Activated CD4-positive, alpha-beta memory T cell treated with anti-CD3 and anti-CD28 coated beads, Interleukin-2, amount 10 ng/mL, durations not matched to agents 7 days and 5 days (primary cell): ENCODE measurements at places on chromosomes 3 and 15. TPM values are rescaled to one million over a fixed set of nuclear protein-coding genes. Genes with fewer than 3 reads are reported as not detected.

SLC33A1 gene
- total RNA-seq: 31.6 TPM

DNA sequence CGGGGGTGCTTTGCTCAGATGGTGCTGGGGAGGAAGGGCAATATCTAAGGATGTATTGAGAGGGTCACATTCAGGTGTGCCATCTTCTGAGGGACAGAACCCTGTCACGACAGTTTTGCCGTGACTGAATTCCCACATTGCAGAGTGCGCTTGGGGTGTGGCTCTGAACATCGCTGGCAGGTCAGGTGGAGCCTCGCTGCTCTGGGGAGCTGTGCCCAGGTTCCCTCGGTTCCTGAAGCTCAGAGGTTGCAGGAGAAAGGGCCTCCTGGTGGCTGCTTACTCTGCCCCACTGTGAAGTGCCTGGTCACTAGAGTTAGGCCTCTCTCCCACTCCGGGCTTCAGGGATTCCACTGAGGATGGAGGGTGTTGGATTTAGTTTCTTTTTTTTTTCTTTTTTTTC lies 51.5 kb downstream of the APBA2 start:
- no peaks in the 10 kb centered on the region for H3K36me3 ChIP-seq
- peak overlapping the region; percentile 47 for H3K27ac ChIP-seq
- peaks cover 37% of the 10 kb centered on the region for H3K4me1 ChIP-seq

- H3K36me3 ChIP-seq: peaks cover 4% of the 10 kb centered on the region
- H3K27me3 ChIP-seq: peaks cover 28% of the 10 kb centered on the region
- DNase-seq: no peak
- peak overlapping the region; percentile 28 for H3K27ac ChIP-seq
- peaks cover 43% of the 10 kb centered on the region for H3K4me1 ChIP-seq
- H3K4me3 ChIP-seq: no peak overlapping the region
Observed at GRCh38 chr15:81168644-81169043, 28.0 kb upstream of the IL16 start.

DNA sequence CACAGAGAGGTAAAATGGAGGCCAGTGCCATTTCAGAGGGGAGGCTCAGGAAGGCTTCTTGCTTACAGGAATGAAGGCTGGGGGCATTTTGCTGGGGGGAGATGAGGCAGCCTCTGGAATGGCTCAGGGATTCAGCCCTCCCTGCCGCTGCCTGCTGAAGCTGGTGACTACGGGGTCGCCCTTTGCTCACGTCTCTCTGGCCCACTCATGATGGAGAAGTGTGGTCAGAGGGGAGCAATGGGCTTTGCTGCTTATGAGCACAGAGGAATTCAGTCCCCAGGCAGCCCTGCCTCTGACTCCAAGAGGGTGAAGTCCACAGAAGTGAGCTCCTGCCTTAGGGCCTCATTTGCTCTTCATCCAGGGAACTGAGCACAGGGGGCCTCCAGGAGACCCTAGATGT lies 39.9 kb downstream of the MESD start:
- no peak for DNase-seq
- no peak overlapping the region for H3K27ac ChIP-seq
- peaks cover 16% of the 10 kb centered on the region for H3K36me3 ChIP-seq
- no peak overlapping the region for H3K4me3 ChIP-seq

DNA sequence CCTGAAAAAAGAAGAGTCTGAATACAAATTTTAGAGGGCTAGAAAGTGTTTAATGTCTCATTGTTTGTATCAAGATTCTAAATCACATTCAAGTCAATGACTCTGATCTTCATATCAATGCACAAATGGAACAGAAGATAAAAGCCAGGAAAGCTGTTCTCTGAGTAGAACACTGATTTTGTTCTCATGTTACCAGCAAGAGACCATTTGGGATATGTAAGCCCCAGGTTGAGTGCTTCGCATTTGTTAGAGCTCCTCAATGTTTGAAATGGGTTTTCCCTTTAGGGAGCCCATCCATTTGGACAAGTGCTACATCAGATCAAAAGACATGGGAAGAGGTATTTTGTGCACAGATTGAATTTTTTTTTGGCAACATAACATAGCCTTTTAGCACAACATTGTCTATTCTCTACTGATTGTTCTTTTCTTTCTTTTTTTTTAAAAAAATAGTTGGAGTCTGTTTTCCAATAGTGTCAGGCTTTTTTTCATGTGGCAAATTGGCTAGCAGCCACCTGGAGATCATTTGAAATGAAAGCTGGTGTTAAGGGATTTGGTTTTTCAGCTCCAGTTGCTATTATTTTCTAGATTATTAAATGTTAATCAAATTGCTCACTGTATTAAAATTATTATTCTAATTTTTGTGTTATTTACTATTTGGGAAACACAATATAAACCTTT lies 74.5 kb upstream of the ZPLD1 start:
- DNase-seq: no peak
- H3K36me3 ChIP-seq: no peaks in the 10 kb centered on the region
- no peak overlapping the region for H3K4me3 ChIP-seq
- H3K27ac ChIP-seq: no peak overlapping the region

ISLR2 gene
- 0.08 TPM for total RNA-seq

GRCh38 chr3:110106805-110107204 lies 769.5 kb upstream of the DPPA4 start:
- DNase-seq: no peak
- no peaks in the 10 kb centered on the region for H3K27me3 ChIP-seq
- H3K36me3 ChIP-seq: no peaks in the 10 kb centered on the region
- H3K27ac ChIP-seq: no peak overlapping the region

C3orf20 gene
- 0.23 TPM for total RNA-seq

- no peak overlapping the region for H3K27ac ChIP-seq
- peaks cover 25% of the 10 kb centered on the region for H3K4me1 ChIP-seq
Observed at GRCh38 chr3:11592445-11593298, 51.0 kb downstream of the VGLL4 start.

DNA sequence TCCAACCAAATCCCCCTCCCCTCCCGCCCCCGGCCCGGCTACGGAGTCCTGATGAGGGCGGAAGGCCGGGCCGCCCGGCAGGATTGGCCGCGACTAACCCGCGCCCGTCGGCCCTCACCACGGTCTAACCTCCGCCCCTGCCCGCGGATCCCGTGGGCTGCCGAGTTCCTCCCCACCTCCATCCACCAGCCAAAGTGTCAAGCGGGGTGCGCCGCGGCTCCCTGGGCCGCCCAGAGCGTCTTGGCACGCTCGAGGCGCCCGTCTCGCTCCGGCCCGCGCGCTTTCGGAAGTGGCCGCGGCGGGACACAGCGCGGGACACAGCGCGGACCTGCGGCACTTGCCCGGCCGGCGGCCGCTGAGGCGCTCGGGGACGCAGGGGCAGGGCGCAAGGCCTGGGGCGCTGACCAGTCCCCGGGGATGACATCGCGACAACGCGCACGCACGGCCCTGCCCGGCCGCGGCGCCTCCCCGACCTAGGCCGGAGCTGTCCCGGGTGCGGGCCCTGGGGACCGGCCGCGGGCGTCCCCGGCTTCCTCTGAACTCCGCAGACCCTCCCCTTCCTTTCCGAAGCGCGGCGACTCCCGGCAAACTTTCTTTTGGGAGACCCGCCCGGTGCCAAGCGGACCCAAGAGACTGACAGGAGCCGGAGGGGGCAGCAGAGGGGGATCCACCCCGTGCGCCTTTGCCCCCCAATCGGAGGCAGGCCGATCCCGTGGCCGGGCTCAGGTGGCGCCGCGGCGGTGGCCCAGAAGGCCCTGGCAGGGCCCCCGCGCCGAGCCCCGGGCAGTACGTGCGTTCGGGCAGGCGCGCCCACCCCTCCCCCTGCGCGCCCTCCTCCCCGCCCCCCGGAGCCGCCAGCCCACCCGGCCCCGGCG lies 112.8 kb upstream of the ICE2 start:
- H3K4me1 ChIP-seq: peaks cover 60% of the 10 kb centered on the region
- H3K27me3 ChIP-seq: peaks cover 1% of the 10 kb centered on the region
- peak overlapping the region; percentile 79 for H3K27ac ChIP-seq
- H3K4me3 ChIP-seq: peak overlapping the region; percentile 77
- H3K36me3 ChIP-seq: peaks cover 16% of the 10 kb centered on the region
- DNase-seq: peak; percentile 54

C15orf62 gene
- 1.1 TPM for total RNA-seq

DNA sequence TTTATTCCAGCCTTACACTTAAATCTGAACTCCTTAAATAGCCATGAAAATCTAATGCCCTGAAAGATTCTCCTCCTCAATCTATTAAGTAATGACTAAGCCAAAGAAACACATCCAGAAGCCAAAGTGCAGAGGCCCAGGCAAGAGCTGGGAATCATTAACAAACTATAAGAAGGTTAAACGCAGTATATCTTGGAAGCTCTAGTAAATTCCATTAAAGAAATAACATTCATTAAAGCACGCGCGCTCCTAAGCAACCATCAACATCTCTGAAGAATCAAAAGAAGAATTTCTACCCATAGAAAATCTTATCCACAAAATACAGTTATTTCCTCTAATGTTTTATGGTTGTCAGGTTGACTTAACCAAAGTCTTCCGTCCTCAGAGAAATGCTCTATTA lies 29.5 kb downstream of the MB21D2 start:
- peaks cover 83% of the 10 kb centered on the region for H3K4me1 ChIP-seq
- peak overlapping the region; percentile 28 for H3K4me3 ChIP-seq
- H3K27ac ChIP-seq: peak overlapping the region; percentile 80

DNA sequence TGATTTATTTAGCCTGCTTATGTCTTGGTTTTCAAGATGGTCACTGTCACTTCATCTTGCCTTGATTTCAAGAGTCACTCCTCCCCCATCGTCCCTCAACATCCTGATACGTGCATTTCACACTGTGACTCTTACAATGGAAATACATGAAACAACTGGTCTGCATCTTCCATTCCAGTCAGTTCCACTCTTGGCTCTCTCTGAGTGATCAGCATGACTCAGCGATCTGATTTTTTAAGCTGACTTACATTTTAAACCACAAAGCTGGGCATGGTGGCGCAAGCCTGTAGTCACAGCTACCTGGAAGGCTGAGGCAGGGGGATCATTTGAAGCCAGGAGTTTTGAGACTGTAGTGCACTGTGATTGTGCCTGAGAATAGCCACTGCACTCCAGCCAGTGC lies 271.2 kb upstream of the ROPN1 start:
- H3K27ac ChIP-seq: no peak overlapping the region
- no peak for DNase-seq
- H3K4me1 ChIP-seq: no peaks in the 10 kb centered on the region

- DNase-seq: peak; percentile 42
- H3K27ac ChIP-seq: no peak overlapping the region
- peaks cover 12% of the 10 kb centered on the region for H3K4me1 ChIP-seq
- no peaks in the 10 kb centered on the region for H3K27me3 ChIP-seq
Observed at GRCh38 chr15:73305331-73306211, 63.2 kb downstream of the HCN4 start.

DNA sequence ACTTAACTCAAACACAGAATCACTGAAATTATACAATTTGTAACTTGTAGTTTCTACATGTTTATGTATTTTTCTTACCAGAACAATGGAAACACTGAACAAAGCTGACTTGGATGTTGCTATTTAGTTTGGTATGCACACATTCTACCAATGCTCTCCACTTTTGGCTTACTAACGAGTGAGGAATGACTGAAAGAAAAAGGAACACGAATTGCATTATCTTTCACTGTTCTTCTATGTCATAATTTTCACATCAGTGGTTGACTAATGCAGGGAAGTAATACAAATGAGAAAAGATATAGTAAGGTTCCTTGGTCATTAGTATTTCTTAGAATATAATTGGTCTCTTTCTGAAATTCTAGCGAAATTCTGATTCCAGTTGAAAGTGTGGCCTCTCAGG lies 9.8 kb upstream of the CNTN3 start:
- H3K27me3 ChIP-seq: no peaks in the 10 kb centered on the region
- no peaks in the 10 kb centered on the region for H3K4me1 ChIP-seq
- no peak for DNase-seq
- no peak overlapping the region for H3K4me3 ChIP-seq
- no peak overlapping the region for H3K27ac ChIP-seq

GRCh38 chr15:66832664-66833063 lies 130.6 kb downstream of the SMAD6 start:
- no peak overlapping the region for H3K27ac ChIP-seq
- H3K36me3 ChIP-seq: no peaks in the 10 kb centered on the region
- no peak for DNase-seq
- no peaks in the 10 kb centered on the region for H3K4me1 ChIP-seq

GRCh38 chr3:46127503-46127902 lies 80.6 kb downstream of the CCR1 start:
- peaks cover 34% of the 10 kb centered on the region for H3K4me1 ChIP-seq
- H3K27ac ChIP-seq: no peak overlapping the region
- peaks cover 19% of the 10 kb centered on the region for H3K36me3 ChIP-seq
- DNase-seq: no peak
- peaks cover 41% of the 10 kb centered on the region for H3K27me3 ChIP-seq
- H3K4me3 ChIP-seq: no peak overlapping the region

GRAMD2A gene
- total RNA-seq: not detected

GRCh38 chr3:14490255-14490654 lies 49.9 kb downstream of the GRIP2 start:
- no peaks in the 10 kb centered on the region for H3K4me1 ChIP-seq
- H3K36me3 ChIP-seq: peaks cover 22% of the 10 kb centered on the region
- DNase-seq: no peak
- no peak overlapping the region for H3K4me3 ChIP-seq

- no peaks in the 10 kb centered on the region for H3K36me3 ChIP-seq
- H3K27me3 ChIP-seq: no peaks in the 10 kb centered on the region
- no peak overlapping the region for H3K27ac ChIP-seq
- no peaks in the 10 kb centered on the region for H3K4me1 ChIP-seq
- no peak overlapping the region for H3K4me3 ChIP-seq
- DNase-seq: no peak
Observed at GRCh38 chr15:53862386-53862785, 102.9 kb upstream of the WDR72 start.

FAM98B gene
- 35.3 TPM for total RNA-seq

DNA sequence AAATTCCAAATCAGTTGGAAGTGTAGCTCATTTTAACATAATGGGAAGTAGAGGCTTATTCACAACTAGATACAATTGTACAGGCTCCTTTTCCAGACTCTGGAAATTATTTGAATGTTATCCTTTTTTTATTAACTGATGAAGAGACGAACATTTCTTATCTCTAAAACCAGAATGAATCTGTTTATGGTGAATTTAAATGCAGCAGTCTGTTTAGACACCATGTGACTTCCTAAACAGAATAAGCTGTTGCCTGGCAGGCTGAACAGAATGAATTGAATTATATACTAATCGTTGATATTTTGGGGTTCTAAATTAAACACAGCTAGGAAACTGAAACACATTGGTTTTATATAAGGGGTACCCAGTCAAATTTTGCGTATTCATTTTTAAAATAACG lies 4.0 kb downstream of the SEC61A1 start:
- peaks cover 44% of the 10 kb centered on the region for H3K4me1 ChIP-seq
- H3K4me3 ChIP-seq: no peak overlapping the region
- peaks cover 74% of the 10 kb centered on the region for H3K36me3 ChIP-seq

DNA sequence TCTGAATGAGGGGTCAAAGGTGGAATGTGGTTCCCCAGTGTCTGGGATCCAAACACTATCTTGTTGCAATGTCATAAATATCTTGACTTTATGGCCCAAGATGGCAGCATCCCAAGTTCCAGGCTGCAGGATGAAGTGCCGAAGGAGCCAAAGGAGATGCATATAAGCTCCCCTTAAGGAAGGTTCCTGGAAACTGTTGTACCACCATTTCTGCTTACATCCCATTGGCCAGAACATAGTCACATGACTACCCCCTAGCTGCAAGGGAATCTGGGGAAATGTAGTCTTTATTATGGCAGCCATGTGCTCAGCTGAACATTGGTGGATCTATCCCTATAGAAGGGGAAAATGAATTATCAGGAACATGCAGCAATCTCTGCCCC lies 54.3 kb downstream of the BDH1 start:
- no peaks in the 10 kb centered on the region for H3K36me3 ChIP-seq
- no peak overlapping the region for H3K4me3 ChIP-seq
- H3K27ac ChIP-seq: no peak overlapping the region
- no peaks in the 10 kb centered on the region for H3K27me3 ChIP-seq
- no peaks in the 10 kb centered on the region for H3K4me1 ChIP-seq
